Mesothelial cell of epicardium (in vitro differentiated cells): ENCODE measurements at places on chromosomes 2 and 18. TPM values are rescaled to one million over a fixed set of nuclear protein-coding genes. Genes with fewer than 3 reads are reported as not detected.

RNF152 gene
- total RNA-seq: 19.0 to 28.6 TPM (median 25.7 TPM) in 3 replicates

MFSD6 gene
- total RNA-seq: 10.9 to 12.6 TPM (median 11.7 TPM) in 3 replicates

MATN3 gene
- total RNA-seq: 1.6 to 2.7 TPM (median 2.1 TPM) in 3 replicates

- no peaks in the 10 kb centered on the region for H3K27me3 ChIP-seq
- no peak overlapping the region for H3K4me3 ChIP-seq
- no peaks in the 10 kb centered on the region for H3K36me3 ChIP-seq
- peaks cover 31% of the 10 kb centered on the region for H3K4me1 ChIP-seq
Observed at GRCh38 chr18:45370255-45371010, 244.8 kb upstream of the SLC14A2 start.

DNA sequence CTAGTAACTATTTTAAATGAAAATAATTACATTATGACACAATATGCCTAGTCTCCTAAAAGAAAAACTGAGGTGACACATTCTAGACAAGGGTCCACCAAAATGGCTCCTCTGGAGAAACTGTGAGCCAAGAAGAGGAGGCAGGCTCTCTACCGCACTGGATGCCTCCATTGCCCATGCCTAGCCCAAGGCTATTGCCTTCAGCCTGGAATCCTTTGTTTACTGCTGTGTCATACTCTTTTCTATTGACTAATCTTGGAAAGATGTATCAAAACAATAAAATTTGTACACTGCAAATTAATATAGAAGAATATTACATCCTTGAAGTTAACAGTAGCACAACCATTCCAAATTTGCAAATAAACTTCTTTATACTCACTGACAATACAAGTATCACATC, 167.1 kb downstream of the RAB3GAP1 start:
- no peak overlapping the region for H3K27ac ChIP-seq
- peaks cover 6% of the 10 kb centered on the region for H3K36me3 ChIP-seq
- no peaks in the 10 kb centered on the region for H3K4me1 ChIP-seq
- DNase-seq: no peak

DNA sequence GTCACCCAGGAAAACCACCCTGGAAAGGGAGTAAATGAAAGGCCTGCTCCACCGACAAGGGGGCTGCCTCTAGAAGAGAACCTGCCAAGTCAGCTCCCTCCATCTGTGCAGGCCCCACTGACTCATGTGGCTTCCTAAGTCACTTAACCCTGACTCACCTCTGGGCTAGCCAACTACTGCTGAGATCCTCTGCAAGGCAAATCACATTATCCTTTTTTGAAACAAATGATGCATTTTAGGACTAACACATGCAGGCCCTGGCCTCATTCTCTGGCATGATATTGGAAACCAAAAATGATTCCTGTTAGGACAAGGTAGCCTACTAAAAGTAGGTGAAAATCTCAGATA, 474.6 kb downstream of the EPHA4 start:
- no peaks in the 10 kb centered on the region for H3K36me3 ChIP-seq
- H3K4me3 ChIP-seq: no peak overlapping the region
- no peak for DNase-seq
- H3K27me3 ChIP-seq: peaks cover 25% of the 10 kb centered on the region
